ENCODE measurements at places on chromosomes 12 and 14. TPM values are rescaled to one million over a fixed set of nuclear protein-coding genes. Genes with fewer than 3 reads are reported as not detected.

The CDC42BPB gene
- 114 TPM for total RNA-seq

The MMP19 gene
- 35.2 TPM for total RNA-seq

DNA sequence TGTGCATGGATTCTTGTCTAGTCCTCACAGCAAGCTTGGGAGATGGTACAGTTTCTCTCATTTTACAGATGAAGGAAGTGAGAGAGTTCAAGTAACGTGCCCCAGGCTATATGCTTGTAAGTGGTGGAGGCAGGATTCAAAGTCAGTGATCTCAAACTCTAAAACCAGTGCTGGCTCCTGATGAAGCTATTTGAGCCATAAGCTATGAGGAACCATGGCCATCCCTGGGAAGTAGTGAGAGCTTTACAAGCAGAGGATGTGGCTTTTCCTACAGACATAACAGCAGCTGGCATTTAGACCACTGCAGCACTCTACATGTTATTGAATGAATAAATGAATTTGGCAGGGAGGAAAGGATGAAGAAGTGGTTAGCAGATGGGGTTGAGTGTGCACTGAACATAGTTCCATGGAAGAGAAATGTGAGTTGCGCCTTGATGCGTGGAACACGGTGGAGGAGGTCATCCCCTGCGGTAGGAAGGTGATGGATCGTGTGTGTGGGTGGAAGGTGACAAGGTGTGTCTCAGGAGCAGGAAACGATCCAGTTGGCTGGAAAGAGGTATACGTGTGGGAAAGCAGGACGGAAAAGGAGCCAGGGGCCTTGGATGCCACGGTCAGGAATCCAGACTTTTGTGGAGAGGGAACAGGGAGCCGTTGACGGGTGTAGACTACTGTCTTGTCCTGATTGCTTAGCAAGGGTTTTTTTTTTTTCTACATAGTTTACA is 65.2 kb downstream of the RFX4 start:
- no peak overlapping the region for H3K4me3 ChIP-seq
- no peaks in the 10 kb centered on the region for H3K4me1 ChIP-seq
- no peaks in the 10 kb centered on the region for H3K36me3 ChIP-seq

DNA sequence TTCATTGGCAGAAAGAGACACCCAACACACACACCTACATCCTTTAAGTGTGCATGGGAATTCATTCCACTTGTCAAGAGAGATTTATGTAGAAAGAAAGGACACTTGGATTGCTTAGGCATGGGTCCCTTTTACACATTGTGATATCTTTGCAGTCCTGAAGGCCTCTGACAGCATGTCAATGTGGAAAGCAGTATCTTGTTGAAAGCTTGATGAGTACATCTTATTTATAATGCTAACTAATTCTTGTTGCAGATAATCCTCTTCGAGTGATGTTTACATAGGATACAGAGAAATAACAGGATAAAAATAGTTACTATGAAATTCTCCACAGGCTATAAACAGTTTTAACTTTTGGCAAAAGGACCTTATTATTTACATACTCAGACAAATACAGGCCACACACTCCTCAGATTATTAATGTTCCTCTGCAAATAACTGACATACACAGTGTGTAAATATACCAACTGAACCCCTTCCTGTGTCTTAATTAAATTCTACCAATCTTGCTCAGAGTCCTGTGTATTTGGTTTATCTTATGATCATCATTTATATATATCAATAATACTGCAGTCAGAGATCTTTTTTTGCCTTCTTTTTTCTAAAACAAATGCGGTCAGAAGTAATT is 111.8 kb upstream of the DIO2 start:
- H3K4me3 ChIP-seq, result no peak overlapping the region
- no peaks in the 10 kb centered on the region for H3K4me1 ChIP-seq
- H3K27me3 ChIP-seq, result no peaks in the 10 kb centered on the region
- no peaks in the 10 kb centered on the region for H3K36me3 ChIP-seq
- no peak overlapping the region for H3K27ac ChIP-seq
- DNase-seq, result no peak

GRCh38 chr14:66038618-66039017 is 447.6 kb upstream of the CCDC196 start:
- H3K36me3 ChIP-seq, result no peaks in the 10 kb centered on the region
- H3K4me1 ChIP-seq, result no peaks in the 10 kb centered on the region
- no peak for DNase-seq
- H3K27ac ChIP-seq, result no peak overlapping the region
- H3K27me3 ChIP-seq, result no peaks in the 10 kb centered on the region

The ACSS3 gene
- total RNA-seq, result 32.4 TPM

The HPD gene
- 2.5 TPM for total RNA-seq

DNA sequence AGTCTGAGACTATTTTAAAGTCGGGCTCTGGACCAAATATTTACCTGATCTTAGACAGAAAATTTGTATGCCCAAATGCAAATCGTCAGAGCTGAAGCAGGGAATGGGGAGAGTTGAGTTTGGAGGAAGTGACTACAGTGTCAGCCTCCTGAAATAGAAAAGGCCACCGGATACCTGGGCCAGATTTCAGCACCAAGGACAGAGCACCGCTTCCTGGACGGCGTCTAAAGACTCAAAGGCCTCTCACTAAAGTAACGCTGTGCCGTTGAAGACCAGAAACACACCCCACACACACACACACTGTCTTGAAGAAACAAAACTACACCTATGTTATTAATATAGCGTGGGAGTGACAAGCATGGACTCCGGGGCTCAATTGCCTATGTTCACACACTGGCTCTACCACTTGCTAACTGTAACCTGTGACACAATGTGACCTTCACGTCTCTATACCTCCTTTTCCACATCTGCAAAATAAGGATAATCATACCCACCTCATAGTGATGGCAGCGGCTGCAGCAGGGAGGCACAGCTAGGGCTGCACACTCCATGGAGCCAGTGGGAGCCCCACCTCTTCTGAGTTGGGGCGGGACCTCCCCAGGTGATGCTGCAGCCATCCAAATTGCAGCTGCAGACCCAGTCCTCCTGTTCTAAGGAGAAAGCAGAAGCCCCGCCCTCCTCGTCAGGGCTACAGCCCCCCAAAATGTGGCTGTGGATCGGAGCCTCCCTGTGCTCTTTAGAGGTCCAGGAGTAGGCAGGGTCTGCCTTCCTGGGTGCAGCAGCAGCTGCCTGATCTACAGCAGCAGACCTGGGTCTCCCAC is 35.6 kb downstream of the KRT76 start:
- no peak overlapping the region for H3K27ac ChIP-seq
- H3K27me3 ChIP-seq, result peaks cover 39% of the 10 kb centered on the region
- no peaks in the 10 kb centered on the region for H3K36me3 ChIP-seq
- no peak overlapping the region for H3K4me3 ChIP-seq

The SIX6 gene
- total RNA-seq, result not detected
